A549 (cell line): ENCODE measurements at places on chromosomes 4 and X.

DNA sequence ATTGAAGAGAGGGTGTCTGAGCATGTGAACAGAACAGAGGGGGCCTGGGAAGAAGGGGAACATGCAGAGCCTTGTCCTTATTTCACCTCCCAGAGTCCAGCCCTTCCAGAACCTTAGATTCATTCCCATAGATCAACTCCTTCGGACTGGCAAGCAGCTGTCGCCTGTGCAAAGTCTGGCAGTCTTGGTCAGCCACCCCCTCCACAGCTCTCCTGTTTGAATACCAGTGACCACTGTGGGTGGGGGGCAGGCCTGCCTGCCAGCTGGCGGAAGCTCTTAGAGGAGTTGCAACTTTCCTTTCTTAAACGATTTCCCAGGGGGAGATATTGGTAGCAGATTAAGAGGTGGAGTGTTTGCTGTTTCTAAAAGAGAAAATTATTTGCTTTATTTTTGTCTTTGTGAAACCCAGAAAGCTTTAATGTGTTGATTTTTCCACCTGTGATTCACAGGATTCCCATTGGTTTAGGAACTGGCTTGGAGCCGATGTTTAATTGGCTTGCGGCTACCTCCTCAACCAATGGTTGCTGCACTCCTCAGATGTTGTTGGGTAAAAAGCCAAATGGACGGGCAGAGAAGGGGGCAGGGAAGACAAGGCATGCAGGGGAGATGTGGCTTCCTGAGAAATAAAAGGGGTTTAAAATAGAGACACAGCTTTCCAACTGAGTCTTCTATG lies 62.2 kb upstream of the PRPS1 start:
- DNase-seq, result peak; percentile 30

DNA sequence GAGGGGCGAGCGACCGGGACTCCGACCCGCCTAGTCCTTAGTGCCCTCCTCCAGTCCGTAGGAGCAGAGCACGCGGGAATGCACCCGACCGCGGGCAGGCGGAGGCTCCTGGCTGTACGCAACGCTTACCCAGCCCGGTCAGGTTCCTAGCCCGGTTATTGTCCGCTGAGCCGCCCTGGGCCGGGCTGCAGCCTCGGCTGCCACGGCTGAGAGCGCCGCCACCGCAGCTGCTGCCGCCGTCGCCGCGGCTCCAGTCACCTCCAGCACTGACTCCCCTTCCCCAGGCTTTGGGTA lies at the start of gene AMER1:
Gene AMER1 (minus strand): TSS at position 268 of the 294 bp plus-strand sequence. CDS start 12,422 bp downstream, outside the sequence.
- DNase-seq, result no peak

GRCh38 chrX:119237562-119237942 lies 1.5 kb downstream of the PGRMC1 start:
- DNase-seq, result no peak

DNA sequence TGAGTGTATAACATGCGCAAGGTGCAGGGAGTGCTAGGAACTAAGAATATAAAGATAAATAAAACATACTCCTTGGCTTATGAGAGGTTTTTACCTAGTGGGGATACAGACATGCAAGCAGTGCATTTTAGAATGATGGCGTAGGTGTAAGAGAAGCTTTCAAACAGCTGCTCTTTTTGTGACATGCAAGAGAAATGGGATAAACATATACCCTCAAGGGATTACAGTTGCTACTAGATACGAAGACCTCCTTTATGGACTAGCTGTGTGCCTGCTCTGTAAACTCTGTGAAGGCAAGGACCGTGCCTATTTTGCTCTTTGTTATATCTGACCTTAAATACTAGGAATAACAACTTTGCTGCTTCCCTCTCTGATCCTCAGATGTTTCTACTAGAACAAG lies 39.0 kb upstream of the SLITRK4 start:
- no peak for DNase-seq
